Right hindlimb (tissue), 1 donor: ENCODE measurements at places on chromosomes 2 and 18.

DNA sequence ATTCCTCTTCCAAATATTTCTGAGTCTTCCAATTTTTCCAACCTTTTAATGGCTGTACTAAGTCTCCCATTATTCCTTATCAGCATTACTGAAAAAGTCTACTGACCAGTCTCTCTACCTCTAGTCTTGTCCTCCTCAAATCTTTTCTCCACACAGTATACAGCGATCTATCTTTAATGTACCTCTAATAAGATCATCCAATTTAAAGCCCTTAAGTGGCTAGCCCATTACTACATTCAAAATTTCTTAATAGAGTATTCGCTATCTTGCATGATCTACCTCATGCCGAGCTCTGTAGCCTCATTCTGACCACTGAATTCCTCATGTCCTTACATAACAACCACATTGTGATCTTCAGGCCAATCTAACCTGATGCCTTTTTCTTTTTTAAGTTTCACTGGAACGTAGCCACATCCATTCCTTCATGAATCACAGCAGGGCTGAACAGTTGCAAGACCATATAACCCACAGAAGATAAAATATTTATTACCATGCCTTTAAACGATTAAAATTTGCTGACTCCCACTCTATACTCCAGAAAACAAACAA lies 57.9 kb downstream of the SLC66A3 start:
- no peak for DNase-seq

GRCh38 chr2:160180172-160180571 lies 19.9 kb downstream of the ITGB6 start:
- no peak for DNase-seq

DNA sequence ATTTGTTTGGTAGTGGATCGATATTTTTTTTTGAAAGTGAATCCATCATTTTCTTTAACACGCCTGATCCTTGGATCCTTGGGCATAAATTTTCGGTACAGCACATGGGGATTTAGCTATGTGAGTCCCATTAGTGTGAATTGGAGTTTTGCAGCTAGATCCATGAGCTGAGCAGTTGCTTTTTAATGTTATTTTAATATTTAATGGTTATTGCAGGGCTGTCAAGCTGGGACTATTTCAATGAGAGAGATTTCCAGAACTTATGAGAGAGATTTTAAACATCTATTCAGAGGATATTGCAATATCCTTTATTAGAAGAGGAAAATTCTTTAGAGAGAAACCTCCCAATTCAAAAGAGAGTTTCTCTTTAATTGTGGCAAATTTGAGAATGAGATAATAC lies 35.6 kb upstream of the TCF4 start:
- no peak for DNase-seq

- DNase-seq: peak; percentile 7
Measured at GRCh38 chr2:218022131-218022850, 19.5 kb upstream of the TNS1 start.

- no peak for DNase-seq
Measured at GRCh38 chr2:240494194-240494793, 58.8 kb downstream of the GPC1 start.

- DNase-seq: no peak
Measured at GRCh38 chr2:154368153-154368552, 330.3 kb upstream of the KCNJ3 start.

DNA sequence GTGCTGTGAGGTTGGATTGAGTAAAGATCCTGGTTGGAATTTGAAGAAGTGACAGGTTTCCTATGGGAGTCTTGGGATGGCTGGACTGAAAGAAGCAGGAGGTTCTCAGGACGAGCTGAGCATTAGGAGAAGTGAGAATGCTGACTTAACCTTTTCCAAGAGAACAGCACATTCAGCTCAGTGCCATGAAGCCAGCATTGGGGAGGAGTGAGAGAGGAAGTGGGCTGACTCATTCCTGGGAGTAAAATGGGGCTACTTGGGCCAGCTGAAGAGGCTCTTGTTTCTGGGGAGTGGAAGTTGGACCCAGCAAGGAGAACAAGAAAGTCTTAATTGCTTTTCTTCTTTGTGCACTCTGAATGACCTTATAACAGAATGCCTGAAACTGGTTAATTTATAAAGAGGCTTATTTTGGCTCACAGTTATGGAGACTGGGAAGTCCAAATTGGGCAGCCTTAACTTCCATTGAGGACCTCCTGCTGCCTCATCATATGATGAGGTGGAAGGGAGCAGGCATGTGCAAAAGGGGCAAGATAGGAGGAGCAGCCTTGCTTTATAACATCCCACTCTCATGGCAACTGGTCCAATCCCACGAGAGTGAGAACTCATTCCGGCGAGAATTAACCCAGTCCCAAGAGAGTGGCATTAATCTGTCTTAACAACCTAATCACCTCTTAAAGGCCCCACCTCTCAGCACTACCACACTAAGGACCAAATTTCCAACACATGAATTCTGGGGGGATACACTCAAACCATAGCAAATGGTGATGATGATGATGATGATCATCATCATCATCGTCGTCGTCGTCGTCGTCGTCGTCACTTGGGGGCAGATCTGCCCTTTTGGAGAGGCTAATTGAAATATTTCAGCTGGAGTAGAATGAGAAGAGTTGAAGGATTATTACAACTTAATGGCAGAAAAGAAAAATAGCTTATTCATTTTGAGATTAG lies 26.1 kb downstream of the DGUOK start:
- no peak for DNase-seq

GRCh38 chr2:86048888-86049287 lies 56.8 kb downstream of the POLR1A start:
- no peak for DNase-seq

GRCh38 chr2:30406853-30407252 lies 40.2 kb upstream of the LCLAT1 start:
- DNase-seq: no peak

- DNase-seq: no peak
Measured at GRCh38 chr2:42787788-42788477, 4.5 kb downstream of the HAAO start.

DNA sequence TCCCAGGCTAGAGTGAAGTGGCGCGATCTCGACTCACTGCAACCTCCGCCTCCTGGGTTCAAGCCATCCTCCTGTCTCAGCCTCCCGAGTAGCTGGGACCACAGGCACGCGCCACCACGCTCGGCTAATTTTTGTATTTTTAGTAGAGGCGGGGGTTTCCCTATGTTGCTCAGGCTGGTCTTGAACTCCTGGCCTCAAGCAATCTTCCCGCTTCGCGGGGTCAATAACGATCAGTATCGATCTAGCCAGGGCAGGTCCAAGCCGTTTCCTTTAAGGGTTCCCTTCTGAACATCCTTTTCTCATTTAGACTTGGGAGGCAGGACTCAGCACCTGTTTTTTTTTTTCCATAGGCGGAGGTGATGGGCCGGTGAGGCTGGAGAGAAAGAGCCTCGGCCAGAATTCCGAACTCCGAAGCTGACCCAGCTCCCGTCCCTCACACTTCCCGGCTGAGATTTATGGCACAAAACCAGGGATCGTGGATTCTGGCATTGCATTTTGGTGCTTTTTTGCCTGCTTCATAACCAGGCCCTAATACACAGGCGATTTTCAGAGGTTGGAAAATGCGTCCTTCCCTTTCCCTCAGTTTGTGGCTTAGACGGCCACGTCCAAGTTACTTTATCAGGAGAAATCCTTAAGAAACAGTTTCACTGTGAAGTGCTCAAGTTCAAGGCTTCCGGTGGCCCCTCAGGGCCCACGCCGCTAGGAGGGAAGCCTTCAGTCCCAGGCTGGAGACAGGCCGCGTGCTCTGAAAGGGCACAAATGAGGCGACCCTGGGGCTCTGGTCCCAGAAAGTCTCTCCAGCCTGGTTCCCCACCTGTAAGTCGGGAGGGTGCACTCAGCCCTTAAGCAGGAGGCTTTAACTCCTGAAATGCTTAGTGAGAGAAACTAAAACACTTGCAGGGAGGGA lies 998 bp upstream of the SLC66A3 start:
- DNase-seq: no peak

DNA sequence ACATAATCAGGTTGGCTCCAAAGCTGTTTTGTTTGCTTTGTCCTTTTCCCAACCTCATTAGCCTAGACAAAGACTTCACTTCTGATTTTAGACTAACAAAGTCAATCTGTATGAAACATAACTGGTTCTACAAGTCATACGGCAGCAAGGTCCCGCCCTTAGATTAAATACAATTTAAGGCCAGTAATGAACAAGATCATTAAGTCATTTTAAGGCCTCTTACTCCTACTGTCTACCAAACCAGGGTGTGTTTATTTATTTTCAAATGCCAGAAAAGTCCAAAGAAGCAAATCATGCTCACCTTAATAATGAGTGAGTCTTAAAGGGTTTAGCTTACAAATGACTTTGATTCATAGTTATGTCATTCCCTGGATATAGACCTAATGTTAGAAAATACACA lies 148.4 kb upstream of the ACVR2A start:
- no peak for DNase-seq

DNA sequence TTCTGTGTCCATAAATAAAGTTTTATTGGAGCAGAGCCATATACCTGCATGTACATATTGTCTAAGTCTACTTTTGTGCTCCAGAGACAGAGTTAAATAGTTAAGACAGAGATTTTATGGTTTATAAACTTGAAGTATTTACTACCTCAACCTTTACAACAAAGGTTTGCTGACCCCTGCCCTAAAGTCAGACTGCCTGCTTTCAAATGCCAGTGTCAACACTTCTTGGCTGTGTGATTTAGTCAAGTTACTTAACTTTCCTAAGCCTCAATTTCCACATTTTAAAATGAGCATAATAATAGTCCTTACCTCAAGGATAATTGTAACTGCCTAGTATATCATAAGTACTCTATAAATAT lies 44.4 kb upstream of the ITPRID2 start:
- no peak for DNase-seq

GRCh38 chr2:197307236-197307932 lies 3.2 kb downstream of the ANKRD44 start:
- DNase-seq: no peak

GRCh38 chr18:43665105-43665788 lies 388.0 kb upstream of the SYT4 start:
- no peak for DNase-seq

GRCh38 chr2:215499331-215499730 lies 63.5 kb upstream of the FN1 start:
- no peak for DNase-seq

DNA sequence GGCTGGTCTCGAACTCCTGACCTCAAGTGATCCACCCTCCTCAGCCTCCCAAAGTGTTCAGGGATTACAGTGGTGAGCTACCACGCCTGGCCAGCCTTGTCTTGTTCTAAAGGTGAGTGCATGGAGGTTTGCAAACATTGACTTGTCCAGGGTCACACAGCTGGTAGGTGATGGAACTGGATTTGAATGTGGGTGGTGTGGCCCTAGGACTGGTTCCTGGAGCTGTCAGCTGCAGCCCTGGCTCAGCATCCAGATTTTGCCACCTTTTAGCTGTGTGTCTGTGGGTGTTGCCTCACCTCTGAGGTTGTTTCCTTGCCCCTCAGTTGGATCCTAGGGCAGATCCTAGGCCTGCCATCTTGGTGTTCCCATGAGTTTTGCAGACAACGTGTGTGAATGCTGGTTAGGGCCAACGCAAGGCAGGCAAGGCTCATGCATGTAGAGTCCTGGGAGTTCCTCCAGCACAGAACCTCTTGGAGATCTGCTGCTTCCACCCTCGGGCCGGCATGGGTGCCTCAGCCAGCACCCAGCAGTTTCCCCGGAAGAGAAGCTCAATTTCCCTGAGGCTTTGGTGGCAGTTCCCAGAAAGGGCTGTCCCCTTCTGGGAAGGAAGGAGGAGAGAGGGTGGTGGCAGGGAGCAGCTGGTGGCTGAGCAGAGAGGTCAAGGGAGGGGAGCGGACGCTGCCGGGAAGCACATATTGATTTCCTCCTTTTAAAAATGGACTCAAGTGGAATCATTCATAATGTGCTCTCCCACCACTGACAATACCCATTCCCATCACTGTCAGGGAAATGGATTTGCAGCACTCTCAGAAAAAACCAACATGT lies 127.6 kb upstream of the HS6ST1 start:
- DNase-seq: peak; percentile 16

- DNase-seq: no peak
Measured at GRCh38 chr2:52017646-52018235, 985.8 kb upstream of the NRXN1 start.

DNA sequence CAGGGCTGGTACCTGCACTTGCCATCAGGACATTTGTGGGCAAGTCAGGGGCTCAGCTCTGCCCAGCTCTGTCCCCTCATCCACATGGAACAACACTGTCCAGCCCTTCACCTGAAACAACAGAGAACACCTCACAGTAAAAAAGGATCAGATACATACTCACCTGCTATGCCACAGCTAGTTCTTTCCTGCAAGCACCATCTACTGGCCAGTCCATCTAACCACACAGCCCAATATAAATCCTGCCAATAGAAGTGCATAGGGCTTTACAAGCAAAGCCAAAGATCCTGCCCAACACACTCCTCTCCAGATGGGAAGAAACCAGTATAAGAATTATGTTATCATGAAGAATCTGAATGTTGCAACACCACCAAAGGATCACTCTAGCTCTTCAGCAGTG lies 52.2 kb upstream of the GALNT13 start:
- no peak for DNase-seq

GRCh38 chr2:139411236-139411635 lies 631.0 kb upstream of the NXPH2 start:
- DNase-seq: no peak

- no peak for DNase-seq
Measured at GRCh38 chr2:44616667-44617155, 255.0 kb downstream of the CAMKMT start.

DNA sequence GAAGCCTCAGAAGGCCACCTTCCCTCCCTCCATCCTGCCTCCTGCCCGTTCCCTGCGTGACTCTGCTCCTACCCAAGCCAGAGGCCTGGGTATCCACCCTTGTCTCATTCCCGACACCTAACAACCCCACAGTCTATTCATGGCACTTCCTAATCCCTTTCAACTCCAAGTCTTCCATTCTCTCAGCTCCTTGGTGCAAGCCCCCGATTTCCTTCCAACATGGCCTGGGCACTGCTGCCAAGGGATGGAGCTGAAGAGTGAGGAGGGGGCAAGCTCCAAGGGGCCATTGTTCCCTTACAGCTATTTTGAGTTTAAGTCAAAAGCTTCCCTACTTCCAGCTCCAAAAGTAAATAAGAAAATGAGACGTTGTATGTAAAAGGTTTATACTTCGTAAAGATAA lies 84.8 kb upstream of the ASB18 start:
- DNase-seq: no peak
